ENCODE measurements at places on chromosomes 6 and 20.

DNA sequence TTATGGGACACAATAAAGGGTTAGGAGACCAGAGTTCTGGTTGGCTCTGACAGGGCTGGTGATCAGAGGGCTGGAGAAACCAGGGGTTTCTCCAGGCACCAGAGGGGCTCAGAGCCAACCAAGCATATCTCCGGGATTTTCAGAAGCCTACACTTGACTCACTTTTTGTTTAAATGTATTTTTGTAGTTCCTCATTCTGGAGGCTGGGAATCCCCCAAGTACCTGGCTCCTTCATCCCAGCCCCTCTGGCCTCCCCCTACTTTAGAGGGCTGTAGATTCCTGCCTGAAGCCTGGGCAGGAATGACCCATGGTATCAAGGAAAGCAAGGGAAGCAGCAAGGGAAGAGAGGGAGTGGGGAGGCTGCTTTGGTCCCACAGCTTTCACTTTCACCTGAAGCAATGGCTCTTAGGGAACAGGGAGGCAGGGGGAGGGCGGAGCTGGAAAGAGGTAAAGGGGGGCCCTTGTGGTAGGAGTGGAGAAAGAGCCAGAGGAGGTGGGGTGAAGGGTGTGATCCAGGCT, 973 bp downstream of the CD40 start:
- H3K4me1 ChIP-seq = no peaks in the 10 kb centered on the region
- no peaks in the 10 kb centered on the region for H3K36me3 ChIP-seq

GRCh38 chr20:36454698-36455427, 86.5 kb upstream of the MYL9 start:
- no peaks in the 10 kb centered on the region for H3K36me3 ChIP-seq
- H3K4me1 ChIP-seq = no peaks in the 10 kb centered on the region
- peaks cover 11% of the 10 kb centered on the region for H3K27me3 ChIP-seq
- DNase-seq = no peak

GRCh38 chr6:106617302-106617701, 12.0 kb downstream of the RTN4IP1 start:
- no peaks in the 10 kb centered on the region for H3K27me3 ChIP-seq
- H3K27ac ChIP-seq = no peak overlapping the region
- DNase-seq = no peak

DNA sequence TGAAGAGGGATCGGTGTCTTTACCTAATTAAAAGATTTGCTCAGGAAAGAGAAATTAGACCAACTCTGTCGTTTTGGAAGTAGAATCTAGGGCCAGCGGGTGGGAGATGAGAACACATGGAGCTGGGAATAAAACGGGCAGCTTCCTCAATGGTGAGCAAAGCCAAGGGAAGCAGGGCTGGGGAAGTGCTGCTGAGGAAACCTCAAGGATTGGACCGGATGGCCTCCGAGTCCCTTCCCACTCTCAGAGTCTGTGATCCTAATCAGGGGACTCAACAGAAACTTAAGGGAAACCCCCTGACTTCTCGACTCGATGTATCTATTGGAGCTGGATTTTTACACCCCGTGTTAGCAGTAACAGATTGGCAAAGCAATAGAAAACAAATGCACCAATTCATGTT, 10.8 kb downstream of the GCNT2 start:
- H3K4me3 ChIP-seq = no peak overlapping the region
- H3K36me3 ChIP-seq = no peaks in the 10 kb centered on the region
- H3K4me1 ChIP-seq = no peaks in the 10 kb centered on the region
- H3K27ac ChIP-seq = no peak overlapping the region
- H3K27me3 ChIP-seq = no peaks in the 10 kb centered on the region

DNA sequence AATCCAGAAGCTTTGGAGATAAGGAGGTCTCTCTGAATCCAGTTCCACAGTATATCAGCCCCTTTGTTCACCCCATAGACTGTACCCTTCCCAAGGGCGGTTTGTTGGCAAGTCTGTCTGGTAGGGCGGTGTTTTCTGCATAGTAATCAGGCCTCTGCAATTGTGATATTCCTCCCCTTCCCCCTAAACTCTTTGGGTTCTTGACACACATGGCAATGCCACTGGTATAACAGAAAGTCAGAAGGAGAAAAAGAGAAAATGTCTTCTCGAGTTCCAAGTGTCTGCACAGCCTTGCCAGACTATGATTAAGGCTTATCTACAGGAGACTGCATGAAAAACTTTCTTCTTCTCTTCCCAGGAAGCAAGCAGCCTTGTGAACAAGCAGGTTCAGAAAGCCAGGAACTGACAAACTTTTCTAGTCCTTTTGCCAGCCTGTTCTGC, 45.6 kb downstream of the FOXO3 start:
- peaks cover 6% of the 10 kb centered on the region for H3K4me1 ChIP-seq
- H3K27me3 ChIP-seq = no peaks in the 10 kb centered on the region
- H3K36me3 ChIP-seq = no peaks in the 10 kb centered on the region
- peak; percentile 28 for DNase-seq
- no peak overlapping the region for H3K27ac ChIP-seq
- no peak overlapping the region for H3K4me3 ChIP-seq

- no peaks in the 10 kb centered on the region for H3K27me3 ChIP-seq
- H3K4me1 ChIP-seq = no peaks in the 10 kb centered on the region
- H3K4me3 ChIP-seq = no peak overlapping the region
- no peak for DNase-seq
Measured at GRCh38 chr20:11056414-11056813, 382.6 kb upstream of the JAG1 start.

DNA sequence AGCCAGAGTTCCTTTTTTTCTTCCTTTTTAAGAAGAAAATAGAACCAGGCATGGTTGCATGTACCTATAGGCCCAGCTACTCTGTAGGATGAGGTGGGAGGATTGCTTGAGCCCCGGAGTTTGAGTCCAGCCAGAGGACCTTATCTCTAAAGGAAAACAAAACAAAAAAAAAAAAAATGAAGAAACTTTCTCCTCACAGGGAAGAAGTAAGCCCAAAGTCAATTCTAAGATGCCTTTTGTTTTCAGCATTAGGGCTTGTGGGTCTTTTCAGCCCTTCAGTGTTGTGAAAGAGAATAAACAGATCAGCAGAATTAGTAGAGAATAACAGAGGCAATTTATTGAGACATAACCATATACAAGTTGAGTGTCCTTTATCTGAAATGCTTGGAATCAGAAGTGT, 26.8 kb downstream of the ZNF451 start:
- no peak overlapping the region for H3K27ac ChIP-seq
- no peaks in the 10 kb centered on the region for H3K36me3 ChIP-seq
- H3K4me3 ChIP-seq = no peak overlapping the region

- no peaks in the 10 kb centered on the region for H3K27me3 ChIP-seq
- DNase-seq = no peak
- H3K27ac ChIP-seq = no peak overlapping the region
- no peaks in the 10 kb centered on the region for H3K36me3 ChIP-seq
- no peak overlapping the region for H3K4me3 ChIP-seq
Measured at GRCh38 chr6:39153766-39154397, 38.9 kb upstream of the SAYSD1 start.

DNA sequence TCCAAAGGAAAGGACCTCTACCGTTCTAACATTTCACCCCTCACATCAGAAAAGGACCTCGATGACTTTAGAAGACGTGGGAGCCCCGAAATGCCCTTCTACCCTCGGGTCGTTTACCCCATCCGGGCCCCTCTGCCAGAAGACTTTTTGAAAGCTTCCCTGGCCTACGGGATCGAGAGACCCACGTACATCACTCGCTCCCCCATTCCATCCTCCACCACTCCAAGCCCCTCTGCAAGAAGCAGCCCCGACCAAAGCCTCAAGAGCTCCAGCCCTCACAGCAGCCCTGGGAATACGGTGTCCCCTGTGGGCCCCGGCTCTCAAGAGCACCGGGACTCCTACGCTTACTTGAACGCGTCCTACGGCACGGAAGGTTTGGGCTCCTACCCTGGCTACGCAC, 18.8 kb downstream of the PRDM1 start:
- no peak for DNase-seq
- H3K27ac ChIP-seq = no peak overlapping the region
- H3K27me3 ChIP-seq = no peaks in the 10 kb centered on the region
- H3K4me1 ChIP-seq = no peaks in the 10 kb centered on the region
- H3K36me3 ChIP-seq = peaks cover 14% of the 10 kb centered on the region
- no peak overlapping the region for H3K4me3 ChIP-seq

- H3K27me3 ChIP-seq = no peaks in the 10 kb centered on the region
- no peaks in the 10 kb centered on the region for H3K36me3 ChIP-seq
- peaks cover 29% of the 10 kb centered on the region for H3K4me1 ChIP-seq
- no peak for DNase-seq
- H3K4me3 ChIP-seq = no peak overlapping the region
Measured at GRCh38 chr6:43492673-43493072, 15.3 kb downstream of the TJAP1 start.

DNA sequence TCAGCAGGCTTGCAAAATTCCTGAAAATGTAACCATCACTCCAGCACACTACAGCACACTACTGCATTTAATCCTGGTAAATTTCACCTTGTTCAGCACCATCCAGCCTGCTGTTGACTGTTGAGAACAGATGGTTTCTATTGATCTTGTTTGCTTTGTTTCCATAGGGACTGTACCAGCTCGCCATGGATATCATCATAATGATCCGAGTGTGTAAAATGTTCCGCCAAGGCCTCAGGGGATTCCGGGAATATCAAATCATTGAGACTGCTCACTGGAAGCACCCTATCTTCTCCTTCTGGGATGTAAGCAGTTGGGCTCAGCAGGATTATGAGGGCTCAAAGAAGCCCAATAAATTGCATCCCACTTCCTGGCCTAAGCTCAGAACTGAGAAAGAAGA, 4.1 kb downstream of the CNBD2 start:
- H3K4me1 ChIP-seq = no peaks in the 10 kb centered on the region
- H3K27me3 ChIP-seq = peaks cover 5% of the 10 kb centered on the region

GRCh38 chr6:53703047-53703446, 37.5 kb upstream of the KLHL31 start:
- H3K27me3 ChIP-seq = no peaks in the 10 kb centered on the region
- no peak overlapping the region for H3K27ac ChIP-seq
- DNase-seq = no peak

GRCh38 chr6:132004668-132005067, 53.5 kb upstream of the CCN2 start:
- H3K4me3 ChIP-seq = no peak overlapping the region
- H3K36me3 ChIP-seq = no peaks in the 10 kb centered on the region

DNA sequence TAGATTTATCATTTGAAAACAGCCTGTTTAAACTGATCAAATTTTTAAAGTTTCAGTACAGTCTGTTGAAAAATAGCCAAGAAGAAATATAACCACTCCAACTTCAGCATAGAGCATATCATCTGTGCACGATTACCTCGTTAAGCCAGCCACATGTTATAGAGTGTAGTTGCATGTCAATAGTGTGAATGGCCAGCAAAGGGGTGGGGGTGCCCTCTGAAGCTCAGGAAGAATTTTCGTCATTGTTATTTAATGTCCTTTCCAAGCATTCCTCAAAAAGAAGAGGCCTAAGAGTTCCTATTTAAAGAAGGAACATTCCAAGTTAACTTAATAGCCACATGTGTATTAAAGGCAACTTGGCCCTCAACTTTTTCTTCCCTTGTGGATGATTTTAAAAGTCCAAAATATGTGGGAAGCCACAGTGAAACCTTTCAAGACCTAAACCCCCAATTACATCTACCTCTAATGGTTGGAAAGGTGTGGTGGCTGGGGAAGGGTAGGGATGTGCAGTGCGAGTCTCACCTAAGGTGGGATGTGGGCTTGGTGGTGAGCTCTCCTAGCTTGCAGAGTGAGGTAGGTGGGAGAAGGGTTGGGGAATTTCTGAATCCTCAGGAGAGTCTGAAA, 1.8 kb upstream of the CCN2 start:
- peaks cover 4% of the 10 kb centered on the region for H3K36me3 ChIP-seq
- H3K27ac ChIP-seq = no peak overlapping the region
- H3K27me3 ChIP-seq = no peaks in the 10 kb centered on the region

- H3K36me3 ChIP-seq = no peaks in the 10 kb centered on the region
- no peak overlapping the region for H3K4me3 ChIP-seq
- H3K27me3 ChIP-seq = no peaks in the 10 kb centered on the region
- H3K27ac ChIP-seq = no peak overlapping the region
- H3K4me1 ChIP-seq = no peaks in the 10 kb centered on the region
Measured at GRCh38 chr6:36479256-36479655, 36.5 kb downstream of the KCTD20 start.

DNA sequence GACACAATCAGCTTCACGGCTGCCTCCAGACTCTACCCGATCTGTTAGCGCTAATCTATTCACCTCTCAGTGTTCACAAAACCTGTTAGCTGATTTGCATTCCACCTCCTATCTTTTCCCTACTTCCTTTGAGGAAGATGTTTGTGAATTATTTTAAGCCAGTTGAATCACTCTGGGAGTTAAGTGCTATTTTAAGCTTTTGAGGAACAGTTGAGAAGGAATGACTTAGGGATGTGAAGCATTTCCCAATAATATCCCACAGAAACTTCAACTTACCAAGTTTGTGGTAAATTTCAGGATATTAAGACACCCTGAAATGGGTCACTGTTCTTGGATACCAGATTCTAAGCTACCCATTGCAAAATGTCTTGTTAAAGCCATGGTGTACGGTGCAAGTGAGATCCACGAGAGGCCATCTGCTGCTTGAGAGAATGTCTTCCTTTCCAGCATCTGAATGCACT, 145.2 kb upstream of the CITED2 start:
- peak; percentile 71 for DNase-seq
- H3K27me3 ChIP-seq = no peaks in the 10 kb centered on the region
- no peaks in the 10 kb centered on the region for H3K36me3 ChIP-seq

DNA sequence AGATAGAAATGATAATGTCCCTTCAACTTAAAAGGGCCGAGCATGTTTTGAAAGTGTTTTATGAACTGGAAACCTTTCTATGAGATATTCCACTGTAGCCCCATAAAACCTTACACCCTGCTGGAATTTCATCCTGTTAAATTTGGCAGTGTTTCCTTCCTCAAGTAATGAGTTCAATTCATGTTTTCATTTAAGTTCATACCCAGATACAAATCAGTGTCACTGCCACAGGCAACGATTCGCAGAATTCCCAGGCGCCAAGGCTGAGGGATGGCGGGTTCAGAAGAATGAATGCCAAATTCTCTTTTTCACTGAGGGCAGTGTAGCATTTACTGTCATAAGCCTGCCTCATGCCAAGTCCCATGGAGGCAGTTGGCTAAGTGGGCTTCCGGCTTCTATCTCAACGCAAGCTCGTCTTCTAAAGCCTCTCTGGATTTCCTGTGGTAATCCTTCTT, 511.8 kb upstream of the ID4 start:
- DNase-seq = peak; percentile 8
- no peak overlapping the region for H3K4me3 ChIP-seq
- no peaks in the 10 kb centered on the region for H3K4me1 ChIP-seq
- no peaks in the 10 kb centered on the region for H3K27me3 ChIP-seq
- H3K36me3 ChIP-seq = no peaks in the 10 kb centered on the region
- H3K27ac ChIP-seq = no peak overlapping the region
